ENCODE measurements at places on chromosomes 6 and 20.
A peak's percentile ranks its signal among the peaks of the same experiment; 100 is the strongest.

DNA sequence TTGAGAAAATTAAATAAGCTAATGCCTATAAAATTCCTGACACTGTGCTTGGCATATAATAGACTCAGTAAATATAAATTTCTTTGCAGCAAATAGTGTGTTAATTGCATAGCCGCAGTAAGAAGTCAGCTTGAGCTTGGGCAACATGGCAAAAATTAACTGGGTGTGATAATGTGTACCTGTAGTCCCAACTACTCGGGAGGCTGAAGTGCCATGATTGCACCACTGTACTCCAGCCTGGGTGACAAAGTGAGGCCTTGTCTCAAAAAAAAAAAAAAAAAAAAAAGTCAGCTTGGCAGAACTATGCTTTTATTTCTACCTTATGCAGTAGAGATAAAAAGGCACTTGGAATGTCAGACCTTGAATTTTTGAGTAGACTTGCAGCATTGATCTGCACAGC lies 121.8 kb downstream of the AKAP7 start:
- no peak for DNase-seq

- DNase-seq: no peak
These were observed 193.4 kb downstream of the SYNDIG1 start for GRCh38 chr20:24662752-24663365.

GRCh38 chr6:38160831-38161230 lies 341.3 kb downstream of the ZFAND3 start:
- DNase-seq: no peak

DNA sequence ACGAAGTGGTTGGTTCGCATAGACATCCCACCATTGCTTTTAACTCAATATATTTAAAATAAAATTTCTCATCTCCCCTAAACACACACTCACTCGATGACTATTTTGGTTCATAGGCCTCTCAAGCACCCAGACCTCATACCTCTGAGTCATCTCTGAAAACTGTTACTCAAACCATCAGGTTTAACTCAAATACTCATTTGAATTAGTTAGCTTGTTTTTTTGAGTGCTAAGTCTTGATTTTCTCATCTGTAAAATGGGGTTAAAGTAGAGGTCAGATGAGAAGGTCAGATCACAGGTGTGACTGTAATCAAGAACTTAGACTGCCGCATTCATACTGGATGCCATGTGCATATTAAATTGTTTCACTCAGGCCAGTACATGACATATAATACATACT lies 243.9 kb upstream of the TENT5A start:
- no peak for DNase-seq

GRCh38 chr20:24100370-24101011 lies 111.9 kb upstream of the GGTLC1 start:
- no peak for DNase-seq

GRCh38 chr6:156502969-156503504 lies 274.1 kb upstream of the ARID1B start:
- DNase-seq: no peak

DNA sequence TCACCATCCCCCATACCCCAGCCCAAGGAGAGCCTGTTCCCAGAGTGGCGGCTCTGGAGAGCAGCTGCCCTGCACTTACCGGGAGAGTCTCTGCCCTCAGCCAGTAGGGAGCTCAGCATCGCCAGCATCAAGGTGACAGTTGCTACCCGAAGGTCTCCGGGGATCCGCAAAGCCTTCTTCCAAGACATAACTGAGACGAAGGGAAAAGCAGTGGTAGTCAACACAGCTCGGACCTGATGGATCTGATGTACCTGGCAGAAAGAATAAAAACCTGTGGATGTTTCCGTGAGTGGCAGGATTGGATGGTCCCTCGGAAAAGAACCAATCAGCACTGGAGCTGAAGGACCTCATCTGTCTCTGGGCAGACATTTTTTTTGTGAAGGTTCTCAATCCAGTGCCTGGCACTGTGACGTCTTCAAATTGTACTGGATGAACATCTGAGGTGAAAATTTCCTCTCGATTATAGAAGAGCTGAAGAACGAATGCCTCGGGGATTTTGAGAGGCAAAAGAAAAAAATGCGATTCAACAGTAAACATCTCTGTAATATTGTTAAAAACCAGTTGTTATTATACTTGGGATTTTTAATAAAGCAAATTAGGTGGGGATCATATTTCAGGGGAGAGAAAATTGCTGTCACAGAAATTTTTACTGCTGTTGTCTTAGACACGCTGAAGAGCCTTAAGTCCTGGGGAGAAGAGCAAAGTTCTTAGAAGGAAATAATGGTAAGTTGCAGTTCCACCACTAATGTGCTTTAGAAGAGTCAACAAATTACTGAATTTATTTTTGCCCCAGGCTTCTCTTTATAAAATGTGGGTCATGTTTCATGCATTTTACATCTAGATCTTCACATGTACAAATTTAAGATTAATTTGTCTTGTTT lies at the start of gene HLA-DQB1:
Gene HLA-DQB1 (minus strand): TSS at position 238 of the 881 bp plus-strand sequence. CDS start 50 bp downstream, at position 188.
- DNase-seq: peak; percentile 74

DNA sequence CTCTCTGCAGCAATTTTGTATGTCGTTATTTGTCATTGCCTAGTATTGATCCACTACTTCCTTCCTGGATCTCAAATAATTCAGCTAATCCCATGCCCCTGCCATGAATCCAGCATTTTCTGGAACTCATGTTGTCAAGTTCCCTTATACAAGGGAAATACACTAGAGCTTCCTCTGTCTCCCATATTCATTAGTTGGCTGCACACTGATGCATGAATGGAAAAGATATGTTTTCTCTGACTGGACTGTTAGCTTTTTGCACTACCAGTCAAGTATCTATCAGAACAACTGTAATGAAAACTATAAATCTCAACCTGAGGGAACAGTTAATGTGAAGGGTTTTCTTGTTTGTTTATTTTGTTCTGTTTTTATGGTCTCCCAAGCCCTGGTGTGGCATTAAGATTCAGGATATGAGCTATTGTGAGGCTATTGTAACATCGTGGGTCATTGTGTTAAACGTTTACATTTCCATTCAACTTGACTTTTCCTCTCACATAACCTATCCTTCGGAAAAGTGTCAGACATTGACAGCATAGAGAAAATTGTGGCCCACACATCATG lies 102.5 kb upstream of the FAM8A1 start:
- DNase-seq: no peak

- DNase-seq: no peak
These were observed 78.3 kb upstream of the OPRM1 start for GRCh38 chr6:153960741-153961140.

DNA sequence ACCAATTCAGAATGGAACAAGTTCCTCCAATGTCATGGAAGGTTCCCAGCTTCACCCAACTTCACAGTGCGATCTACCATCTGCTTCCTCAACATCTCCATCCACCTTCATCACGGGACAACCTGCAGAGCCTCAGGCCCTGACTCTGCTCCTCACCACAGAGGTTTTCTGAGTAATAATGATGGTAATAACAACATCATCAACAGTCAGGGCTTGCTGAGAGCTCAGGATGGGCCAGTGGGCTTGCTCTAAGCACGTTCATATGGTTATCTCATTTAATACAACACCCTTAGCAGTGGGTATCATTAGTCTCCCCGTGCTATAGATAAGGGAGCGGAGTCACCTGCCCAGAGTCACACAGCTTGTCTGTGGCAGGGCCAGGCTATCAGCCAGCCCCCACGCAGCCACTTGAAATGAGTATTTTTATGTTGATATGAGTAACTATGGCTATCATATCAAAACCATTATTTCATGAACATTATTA lies 38.6 kb downstream of the PREX1 start:
- DNase-seq: no peak

DNA sequence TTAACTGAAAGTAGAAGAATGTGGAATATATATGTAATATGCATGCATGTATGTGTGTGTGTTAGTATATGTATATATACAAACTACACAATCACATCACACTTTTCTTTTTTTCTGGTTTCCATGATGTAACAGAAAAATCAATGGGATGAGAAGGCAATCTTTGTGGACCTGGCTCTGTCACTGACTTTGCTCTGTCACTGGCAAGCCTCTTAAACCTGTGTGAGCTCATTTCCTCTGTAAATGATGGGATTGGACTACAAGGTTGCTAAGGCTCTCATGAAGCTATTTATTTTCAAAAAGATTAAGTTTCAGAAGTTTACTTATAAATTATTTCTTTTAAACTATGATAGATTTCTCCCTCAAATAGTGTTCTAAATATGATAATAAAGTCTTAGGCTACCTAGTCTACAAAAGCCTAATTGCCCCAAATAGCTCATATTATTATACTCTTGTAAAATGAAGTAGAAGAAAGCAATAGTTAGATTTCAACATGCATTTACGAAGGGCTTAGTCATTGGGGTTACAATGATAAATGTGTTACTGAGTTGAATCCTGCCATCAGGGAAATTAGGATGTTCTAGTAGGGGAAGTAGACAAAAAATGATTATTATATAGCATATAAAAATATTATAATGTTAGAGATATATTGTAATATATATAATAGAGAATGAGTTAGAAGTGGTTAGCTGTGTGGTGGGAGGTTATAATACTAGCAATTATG lies 129.3 kb downstream of the AFG1L start:
- no peak for DNase-seq

DNA sequence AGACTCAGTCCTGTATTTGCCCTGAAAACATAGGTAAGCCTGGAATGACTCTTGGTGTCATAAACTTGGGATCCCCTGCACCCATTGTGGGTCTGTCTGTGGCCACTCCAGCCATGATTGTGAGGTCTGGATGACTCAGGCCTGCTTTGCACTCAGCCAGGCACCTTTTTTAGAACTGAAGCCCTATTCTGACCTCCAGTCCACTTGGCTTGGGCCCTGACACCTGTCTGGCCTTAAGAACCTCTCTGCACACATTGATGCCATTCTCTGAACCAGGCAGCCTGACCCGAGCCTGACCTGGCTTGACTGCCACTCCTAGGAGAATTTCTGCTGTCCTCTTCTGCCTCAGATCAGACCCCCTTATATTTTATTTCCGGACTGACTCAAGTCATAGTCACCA lies 383.7 kb downstream of the MAFB start:
- DNase-seq: no peak

DNA sequence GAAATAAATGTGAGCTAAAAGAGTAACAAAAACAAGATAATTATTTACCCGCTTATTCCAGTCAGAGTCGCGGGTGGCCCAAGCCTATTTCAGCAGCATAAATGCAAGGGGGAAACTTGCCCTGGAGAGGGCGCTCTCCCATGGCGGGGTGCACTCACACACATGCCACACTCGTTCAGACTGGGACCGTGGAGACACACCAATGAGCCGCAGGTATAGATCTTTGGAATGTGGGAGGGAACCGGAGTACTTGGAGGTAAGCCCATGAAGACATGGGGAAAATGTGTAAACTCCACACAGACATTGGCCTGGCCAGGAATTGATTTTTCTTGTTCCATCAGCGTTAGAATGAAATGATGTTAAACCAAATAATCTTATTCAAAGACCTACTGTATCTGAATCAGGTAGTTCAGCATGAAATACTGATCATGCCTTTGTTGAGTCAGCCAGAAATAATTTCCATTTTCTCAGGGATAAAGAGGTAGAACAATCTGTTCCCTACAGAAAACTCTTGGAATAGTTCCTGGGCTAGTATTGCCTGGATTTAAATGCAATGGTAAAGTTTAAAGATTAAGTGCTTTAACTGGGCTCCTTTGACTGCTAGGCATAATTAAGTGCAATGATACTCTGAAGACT lies 191.5 kb downstream of the MCHR2 start:
- DNase-seq: no peak

- DNase-seq: no peak
These were observed 100.1 kb downstream of the HFE start for GRCh38 chr6:26187292-26187691.
